Aorta (tissue), 5 donors: ENCODE measurements at places on chromosomes 7 and 10. TPM values are rescaled to one million over a fixed set of nuclear protein-coding genes. Genes with fewer than 3 reads are reported as not detected.

DNA sequence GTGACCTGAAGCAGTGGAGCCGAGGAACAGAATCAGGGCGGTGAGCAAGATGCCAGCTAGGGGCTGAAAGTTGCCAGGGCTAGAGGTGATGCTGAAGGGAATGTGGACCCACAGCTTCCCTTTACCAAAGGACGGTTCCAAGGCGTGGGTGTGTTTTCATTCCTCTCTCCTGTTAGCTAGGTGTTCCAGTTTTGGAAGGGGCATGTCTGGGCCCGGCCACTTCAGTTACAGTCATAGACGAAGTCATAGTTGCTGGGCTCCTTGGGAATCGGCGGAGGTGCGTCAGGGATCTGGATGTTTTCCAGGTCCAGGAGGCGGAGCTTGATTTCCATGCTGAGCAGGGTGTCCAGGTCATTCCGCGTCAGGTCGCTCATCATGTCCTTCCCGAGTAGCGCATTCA, 131.0 kb upstream of the AOAH start:
- H3K27me3 ChIP-seq, result no peaks in the 10 kb centered on the region
- no peak overlapping the region for H3K4me3 ChIP-seq
- H3K36me3 ChIP-seq, result no peaks in the 10 kb centered on the region
- no peaks in the 10 kb centered on the region for H3K4me1 ChIP-seq
- no peak for DNase-seq

GRCh38 chr10:28331066-28331465, 28.2 kb upstream of the MPP7 start:
- H3K36me3 ChIP-seq, result no peaks in the 10 kb centered on the region
- H3K27ac ChIP-seq, result no peak overlapping the region
- no peaks in the 10 kb centered on the region for H3K27me3 ChIP-seq
- peaks cover 2% of the 10 kb centered on the region for H3K4me1 ChIP-seq

- peaks cover 4% of the 10 kb centered on the region for H3K4me1 ChIP-seq
- DNase-seq, result no peak
- no peak overlapping the region for H3K27ac ChIP-seq
- no peak overlapping the region for H3K4me3 ChIP-seq
- H3K36me3 ChIP-seq, result no peaks in the 10 kb centered on the region
Measured at GRCh38 chr10:103845972-103846371, 9.4 kb downstream of the SH3PXD2A start.

DNA sequence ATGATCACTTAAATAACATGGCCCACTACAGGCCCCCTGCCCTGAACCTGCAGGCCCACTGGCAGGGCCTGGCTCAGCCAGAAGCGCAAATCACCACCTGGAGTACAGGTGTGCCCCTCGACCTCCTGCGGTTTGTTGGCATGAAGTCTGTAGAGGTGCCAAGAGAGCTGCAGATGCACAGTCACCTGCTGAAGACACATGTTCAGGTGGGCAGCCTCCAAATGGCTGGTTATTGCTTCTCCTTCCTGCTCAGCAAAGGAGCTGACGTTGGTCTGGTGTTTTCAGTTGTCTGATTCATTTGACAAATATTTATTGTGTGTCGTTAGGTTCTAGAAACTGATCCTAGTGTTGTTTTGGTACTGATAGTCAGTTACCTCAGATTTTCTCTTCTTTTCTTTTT, 29.0 kb downstream of the DHTKD1 start:
- no peak overlapping the region for H3K27ac ChIP-seq
- no peaks in the 10 kb centered on the region for H3K27me3 ChIP-seq
- H3K36me3 ChIP-seq, result peaks cover 18% of the 10 kb centered on the region
- H3K4me3 ChIP-seq, result no peak overlapping the region

GRCh38 chr7:43394441-43395130, 188.3 kb upstream of the STK17A start:
- H3K4me3 ChIP-seq, result no peak overlapping the region
- H3K4me1 ChIP-seq, result no peaks in the 10 kb centered on the region
- H3K27me3 ChIP-seq, result no peaks in the 10 kb centered on the region
- H3K27ac ChIP-seq, result no peak overlapping the region
- DNase-seq, result no peak
- no peaks in the 10 kb centered on the region for H3K36me3 ChIP-seq

GRCh38 chr7:79563821-79564522, 110.5 kb upstream of the MAGI2 start:
- H3K27me3 ChIP-seq, result no peaks in the 10 kb centered on the region
- no peak for DNase-seq
- no peak overlapping the region for H3K27ac ChIP-seq
- H3K4me3 ChIP-seq, result no peak overlapping the region

INA gene
- not detected for total RNA-seq

DNA sequence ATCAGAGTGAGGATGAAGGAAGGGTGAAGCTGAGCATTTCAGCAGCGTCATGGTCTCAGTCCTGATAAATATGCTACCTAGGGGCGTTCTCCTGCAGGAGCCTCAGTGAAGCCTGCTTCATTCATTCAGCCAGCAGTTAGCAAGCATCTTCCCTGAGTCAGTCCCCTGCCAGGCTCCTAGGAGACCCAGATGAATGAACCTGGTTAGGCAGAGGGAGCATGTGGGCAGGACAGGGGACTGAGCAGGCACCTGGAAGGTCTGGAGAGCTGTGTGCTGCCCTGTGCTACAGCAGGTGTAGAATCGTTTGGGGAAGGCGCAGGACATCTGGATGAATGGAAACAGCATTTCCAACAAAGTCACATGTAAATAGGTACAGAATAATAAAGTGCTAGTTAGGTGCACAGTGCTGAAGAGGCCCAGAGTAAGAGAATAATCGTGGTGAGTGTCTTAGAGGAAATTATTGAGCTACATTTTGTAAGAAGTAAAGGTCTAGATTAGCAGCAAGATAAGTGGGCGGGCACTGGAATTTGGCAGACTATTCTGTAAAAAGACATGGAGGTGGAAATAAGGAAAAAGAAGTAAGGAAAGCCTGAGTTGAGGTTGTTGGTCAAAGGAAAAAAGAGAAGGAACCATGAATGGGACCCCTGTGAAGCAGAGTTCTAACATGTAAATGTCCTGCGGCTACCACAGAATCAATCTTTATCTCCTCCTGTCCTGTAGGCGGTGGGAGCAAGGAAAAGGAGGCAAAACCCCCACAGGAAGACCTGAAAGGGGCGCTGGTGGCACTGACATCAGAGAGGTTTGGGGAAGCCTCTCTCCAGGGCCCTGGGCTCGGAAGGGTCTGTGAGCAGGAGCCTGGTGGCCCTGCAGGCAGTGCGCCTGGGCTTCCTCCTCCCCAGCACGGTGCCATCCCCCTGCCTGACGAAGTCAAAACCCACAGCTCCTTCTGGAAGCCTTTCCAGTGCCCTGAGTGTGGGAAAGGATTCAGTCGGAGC, 12.0 kb downstream of the ZSCAN25 start:
- H3K4me1 ChIP-seq, result no peaks in the 10 kb centered on the region
- H3K27ac ChIP-seq, result no peak overlapping the region
- H3K27me3 ChIP-seq, result no peaks in the 10 kb centered on the region
- no peak for DNase-seq
- H3K4me3 ChIP-seq, result no peak overlapping the region
- no peaks in the 10 kb centered on the region for H3K36me3 ChIP-seq

PRKCQ gene
- total RNA-seq, result 0.45 TPM

C7orf57 gene
- not detected for total RNA-seq

GRCh38 chr10:94042001-94042833, 48.5 kb downstream of the PLCE1 start:
- no peaks in the 10 kb centered on the region for H3K36me3 ChIP-seq
- H3K4me1 ChIP-seq, result no peaks in the 10 kb centered on the region
- H3K4me3 ChIP-seq, result no peak overlapping the region
- H3K27ac ChIP-seq, result no peak overlapping the region

GRCh38 chr7:127959770-127960169, 71.5 kb downstream of the LRRC4 start:
- DNase-seq, result no peak
- no peaks in the 10 kb centered on the region for H3K4me1 ChIP-seq
- no peaks in the 10 kb centered on the region for H3K27me3 ChIP-seq
- no peak overlapping the region for H3K27ac ChIP-seq
- no peak overlapping the region for H3K4me3 ChIP-seq
- H3K36me3 ChIP-seq, result peaks cover 5% of the 10 kb centered on the region

STAMBPL1 gene
- 12.0 TPM for total RNA-seq

DNA sequence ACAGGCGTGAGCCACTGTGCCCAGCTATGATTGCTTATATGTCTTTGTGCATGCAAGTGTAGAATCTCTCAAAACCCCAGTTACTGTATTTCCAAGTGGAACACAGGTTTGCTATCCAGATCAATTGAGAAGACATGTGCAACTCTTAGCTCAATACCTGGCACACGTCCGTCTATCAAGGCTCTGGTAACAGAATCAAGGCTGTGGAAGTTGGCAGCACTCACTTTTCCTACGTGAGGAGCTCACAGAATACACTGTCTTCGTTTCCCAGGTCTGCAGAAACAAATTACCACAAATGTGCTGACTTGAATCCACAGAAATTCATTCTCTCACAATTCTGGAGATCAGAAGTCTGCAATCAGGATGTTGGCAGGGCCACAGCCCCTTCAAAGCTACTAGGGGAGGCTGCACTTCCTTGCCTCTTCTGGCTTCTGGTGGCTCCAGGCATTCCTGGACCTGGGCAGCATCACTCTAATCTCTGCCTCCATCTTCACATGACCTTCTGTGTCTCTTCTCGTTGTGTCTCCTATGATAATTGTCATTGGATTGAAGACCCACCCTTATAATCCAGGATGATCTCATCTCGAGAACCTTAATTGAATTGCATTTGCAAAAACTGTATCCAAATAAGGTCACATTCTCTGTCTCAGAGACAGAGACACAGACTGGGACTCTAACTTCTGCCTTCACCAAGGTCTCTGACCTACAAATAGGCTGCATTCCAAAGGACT, 84.8 kb upstream of the C7orf33 start:
- no peaks in the 10 kb centered on the region for H3K36me3 ChIP-seq
- no peak overlapping the region for H3K27ac ChIP-seq
- no peak overlapping the region for H3K4me3 ChIP-seq
- no peak for DNase-seq
- no peaks in the 10 kb centered on the region for H3K27me3 ChIP-seq
- no peaks in the 10 kb centered on the region for H3K4me1 ChIP-seq

DNA sequence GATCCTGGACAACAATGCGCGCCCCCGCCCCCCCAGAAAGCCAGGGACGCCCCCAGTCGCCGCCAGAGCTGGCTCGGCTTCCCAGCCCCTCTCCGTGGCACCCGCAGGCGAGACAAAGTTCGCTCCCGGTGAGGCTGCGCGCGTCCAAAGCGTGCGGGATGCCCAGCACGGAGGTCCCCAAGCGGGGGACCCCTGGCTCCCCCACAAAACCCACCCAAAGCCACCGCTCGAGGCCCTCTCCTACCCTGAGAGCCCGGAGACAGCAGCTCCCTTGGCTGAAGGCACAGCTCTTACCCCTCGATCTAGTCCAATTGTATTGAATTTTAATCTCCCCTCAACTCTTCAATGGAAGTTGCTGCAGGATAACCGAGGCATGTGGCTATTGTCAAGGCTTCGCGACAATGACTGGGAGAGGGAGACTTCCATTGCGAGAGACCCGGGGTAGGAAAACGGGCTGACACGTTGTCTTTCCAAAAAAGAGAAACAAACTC, 305.3 kb downstream of the PRPF18 start:
- no peaks in the 10 kb centered on the region for H3K27me3 ChIP-seq
- DNase-seq, result no peak
- H3K36me3 ChIP-seq, result no peaks in the 10 kb centered on the region
- peak overlapping the region; percentile 88 for H3K4me3 ChIP-seq
- peaks cover 4% of the 10 kb centered on the region for H3K4me1 ChIP-seq

DNA sequence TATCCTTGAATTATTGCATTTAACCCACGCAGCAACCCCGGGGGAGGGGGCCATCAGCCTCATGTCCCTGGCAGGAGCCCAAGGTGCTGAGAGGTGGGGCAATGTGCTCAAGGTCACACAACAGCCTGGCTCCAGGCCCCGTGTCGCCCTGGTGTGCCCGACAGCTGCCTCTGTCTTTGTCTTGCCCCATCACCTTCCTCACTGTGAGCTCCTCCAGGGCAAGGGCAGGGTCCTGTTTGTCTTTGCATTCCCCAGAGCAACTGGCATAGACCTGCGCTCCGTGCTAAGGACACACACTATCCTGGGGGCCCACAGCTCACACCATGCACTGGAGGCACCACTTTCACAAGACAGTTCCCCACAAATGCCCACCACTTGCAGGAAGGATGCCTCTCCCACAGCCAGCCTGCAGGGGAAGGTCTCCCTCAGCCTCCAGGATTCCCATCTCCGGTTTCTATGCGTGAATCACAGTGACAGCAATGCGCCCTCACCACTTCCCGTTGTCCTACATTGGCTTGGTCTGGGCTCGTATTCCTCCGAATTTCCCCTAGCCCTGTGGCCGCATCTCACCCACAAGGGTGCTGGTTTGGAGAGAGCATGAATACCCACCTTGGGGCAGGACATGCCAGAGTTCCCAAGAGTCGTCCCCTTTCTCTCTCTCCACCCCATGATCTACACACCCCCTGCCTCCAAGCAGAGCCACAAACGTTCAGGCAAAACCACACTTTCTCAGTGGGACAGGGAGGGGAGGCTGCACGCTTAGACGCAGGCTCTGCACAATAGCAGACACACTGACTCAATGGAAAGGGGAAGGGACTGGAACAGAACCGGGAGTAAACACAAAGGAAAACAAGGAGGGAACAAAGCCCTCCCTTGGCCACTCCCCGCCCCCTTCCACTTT, 10.3 kb downstream of the ITPRIP start:
- H3K36me3 ChIP-seq, result no peaks in the 10 kb centered on the region
- no peaks in the 10 kb centered on the region for H3K27me3 ChIP-seq
- H3K4me1 ChIP-seq, result peaks cover 6% of the 10 kb centered on the region
- DNase-seq, result no peak

DNA sequence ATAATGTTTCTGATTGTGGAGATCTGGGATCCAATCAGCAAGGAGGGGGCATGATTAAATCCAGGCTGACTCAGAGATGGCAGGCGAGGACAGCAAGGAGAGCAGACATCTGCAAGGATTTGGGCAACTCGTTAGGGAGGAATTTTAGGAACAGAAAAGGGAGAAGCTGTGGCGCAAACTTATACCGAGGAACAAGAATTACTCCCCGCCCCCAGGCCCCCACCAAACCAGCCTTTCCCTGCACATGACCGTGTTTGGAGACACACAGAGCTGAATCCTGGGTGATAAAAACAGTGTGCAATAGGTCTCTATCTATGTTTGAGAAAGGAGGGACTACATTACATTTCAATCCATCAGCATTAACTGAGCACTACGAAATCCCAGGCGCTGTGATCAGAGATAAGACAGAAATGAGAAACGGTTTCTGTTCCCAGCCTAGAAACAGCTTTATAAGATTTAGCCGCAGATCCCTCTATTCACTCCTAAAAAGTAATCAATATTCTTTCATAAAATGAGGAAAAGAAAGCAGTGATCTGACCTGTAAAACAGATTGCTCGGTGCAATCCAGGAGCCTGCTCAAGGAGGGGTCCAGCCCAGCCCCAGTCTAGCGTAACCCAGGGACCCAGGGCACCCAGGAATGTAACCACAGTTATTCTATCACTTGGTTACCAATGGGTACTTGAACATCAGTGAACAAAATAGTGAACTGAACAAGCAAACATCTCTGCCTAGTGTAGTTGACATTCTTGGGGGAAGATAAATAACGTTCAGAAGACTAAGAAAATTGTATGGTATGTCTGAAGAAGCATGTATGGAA, 37.2 kb upstream of the RAPGEF5 start:
- no peak overlapping the region for H3K4me3 ChIP-seq
- no peaks in the 10 kb centered on the region for H3K27me3 ChIP-seq
- no peak overlapping the region for H3K27ac ChIP-seq
- DNase-seq, result no peak
- no peaks in the 10 kb centered on the region for H3K36me3 ChIP-seq

LRIT1 gene
- total RNA-seq, result not detected

- no peaks in the 10 kb centered on the region for H3K27me3 ChIP-seq
- DNase-seq, result no peak
- H3K4me1 ChIP-seq, result no peaks in the 10 kb centered on the region
- no peak overlapping the region for H3K27ac ChIP-seq
- H3K36me3 ChIP-seq, result no peaks in the 10 kb centered on the region
Measured at GRCh38 chr10:112045938-112046337, 137.6 kb downstream of the GPAM start.
